Liver (tissue), 10 donors: ENCODE measurements at places on chromosomes 2 and 18. TPM values are rescaled to one million over a fixed set of nuclear protein-coding genes. Genes with fewer than 3 reads are reported as not detected.
A peak's percentile ranks its signal among the peaks of the same experiment; 100 is the strongest.

Gene TDRD15
- total RNA-seq, result 0.75 TPM

Gene SLC16A14
- total RNA-seq, result 0.79 TPM

Gene TRIM43
- total RNA-seq, result not detected

DNA sequence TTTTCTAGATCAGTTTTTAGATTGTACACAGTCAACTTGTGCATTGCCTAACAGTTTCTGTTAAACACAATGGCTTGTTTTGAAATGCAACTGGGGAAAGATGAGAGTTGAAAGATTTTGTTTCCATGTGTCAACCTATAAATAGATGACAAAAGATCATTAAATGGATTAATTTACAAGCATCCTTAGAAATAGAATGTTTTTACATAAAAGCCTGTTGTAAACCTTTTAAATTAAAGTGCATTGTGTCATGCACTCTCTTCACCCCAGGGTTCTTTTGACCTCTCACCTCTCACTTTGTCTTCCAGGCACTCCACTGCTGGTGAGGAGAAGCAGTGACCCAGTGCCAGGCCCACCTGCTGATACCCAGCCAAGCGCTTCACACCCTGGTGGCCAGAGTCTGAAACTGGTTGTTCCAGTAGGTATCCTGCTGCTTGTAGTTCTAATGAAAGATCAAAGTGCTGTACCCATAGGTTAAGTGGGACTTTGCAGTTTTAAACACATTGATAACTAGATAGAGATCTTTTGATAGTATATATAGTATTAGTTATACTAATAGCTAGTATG, 502.1 kb downstream of the PARD3B start:
- no peak for DNase-seq

Gene HAAO
- 17.4 TPM for total RNA-seq

DNA sequence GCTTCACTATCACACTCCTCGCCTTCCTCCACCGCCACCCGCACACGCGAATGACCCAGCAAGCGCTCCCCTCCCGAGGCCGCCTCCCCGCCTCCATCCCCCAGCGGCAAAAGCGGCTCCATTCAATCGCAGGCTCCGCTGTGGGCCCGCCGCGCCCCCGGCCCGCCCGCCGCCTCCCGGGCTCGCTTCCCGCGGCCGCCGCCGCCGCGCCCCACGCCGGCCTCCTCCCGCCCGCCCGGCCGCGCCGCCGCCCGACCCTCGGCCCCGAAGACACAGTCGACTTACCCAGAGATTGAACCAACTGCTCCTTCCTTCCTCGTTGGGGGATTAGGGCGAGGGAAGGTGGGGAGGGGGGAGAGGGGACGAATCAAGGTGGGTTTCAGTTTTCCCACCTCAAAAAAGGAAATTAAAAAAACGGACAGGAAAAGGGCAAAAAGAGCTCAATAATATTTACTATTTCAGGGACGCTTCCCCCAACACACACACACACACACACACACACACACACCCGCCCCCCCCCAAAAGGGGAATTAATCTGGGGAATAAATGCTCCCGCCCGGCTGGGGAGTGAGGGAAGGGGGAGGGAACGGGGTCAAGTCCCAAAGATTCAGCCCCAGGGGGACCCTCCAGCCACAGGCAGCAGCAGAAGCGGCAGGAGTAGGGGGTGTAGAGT, 743 bp downstream of the XPO1 start:
- DNase-seq, result peak; percentile 52

DNA sequence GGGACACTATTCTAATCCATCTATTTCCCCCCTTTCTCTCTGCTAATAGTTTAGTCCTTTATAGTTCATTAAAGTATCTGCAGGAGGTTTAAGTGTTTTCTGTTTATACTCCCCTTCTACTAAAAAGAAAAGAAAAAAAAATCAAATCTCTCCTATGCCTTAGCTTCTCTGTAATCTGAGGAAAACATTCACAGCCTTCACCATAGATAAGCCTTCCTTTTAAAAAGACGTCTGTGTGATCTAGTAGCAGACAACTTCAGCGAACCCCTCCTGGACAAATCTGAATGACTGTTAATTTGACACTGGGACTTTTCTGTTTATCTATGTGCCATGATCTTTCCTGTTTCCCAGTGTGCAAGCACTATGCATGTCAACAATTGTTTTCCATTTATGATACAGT, 70.4 kb upstream of the CDH19 start:
- DNase-seq, result no peak

- no peak for DNase-seq
These were observed 233.5 kb downstream of the DYM start for GRCh38 chr18:49227001-49227380.
